ENCODE measurements at places on chromosomes 12 and 14.

- no peak for DNase-seq
These were observed 73.6 kb downstream of the RFLNA start for GRCh38 chr12:124368421-124369032.

GRCh38 chr14:65613131-65613650, 200.7 kb downstream of the FUT8 start:
- no peak for DNase-seq

- DNase-seq: peak; percentile 76
These were observed 5.9 kb upstream of the GDF11 start for GRCh38 chr12:55736780-55737580.

DNA sequence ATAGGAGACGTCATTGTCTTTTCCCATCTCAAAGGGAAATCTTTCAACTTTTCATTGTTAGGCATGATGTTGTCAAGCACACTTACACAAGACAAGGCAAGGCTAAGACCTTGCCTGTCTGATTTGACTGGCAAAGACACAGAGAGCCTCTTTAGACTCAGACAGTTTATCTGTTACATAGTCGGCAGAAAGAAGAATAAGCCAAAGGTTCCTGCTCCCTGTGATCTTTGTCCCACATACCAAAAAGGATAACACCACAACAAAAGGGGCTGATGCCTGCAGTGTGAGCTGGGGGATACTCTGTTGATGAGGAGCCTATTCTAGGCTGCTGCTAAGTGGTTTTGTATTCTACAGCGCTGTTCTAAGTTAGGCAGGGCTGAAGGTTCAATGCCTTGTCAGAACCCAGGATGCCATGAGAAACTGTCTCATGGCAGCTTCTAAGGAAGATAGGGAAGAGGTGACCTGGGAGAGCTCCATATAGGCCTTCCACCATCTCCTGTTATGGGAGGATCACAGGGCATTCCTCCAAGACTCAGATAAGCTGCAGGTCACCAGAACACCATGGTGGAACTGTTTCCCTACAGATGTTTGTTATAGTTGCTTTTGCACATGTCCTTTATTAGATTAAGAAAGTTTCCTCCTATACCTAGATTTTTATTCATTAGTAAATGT, 12.7 kb downstream of the ERC1 start:
- DNase-seq: no peak

- no peak for DNase-seq
These were observed 126.0 kb upstream of the FKBP4 start for GRCh38 chr12:2668816-2669215.

DNA sequence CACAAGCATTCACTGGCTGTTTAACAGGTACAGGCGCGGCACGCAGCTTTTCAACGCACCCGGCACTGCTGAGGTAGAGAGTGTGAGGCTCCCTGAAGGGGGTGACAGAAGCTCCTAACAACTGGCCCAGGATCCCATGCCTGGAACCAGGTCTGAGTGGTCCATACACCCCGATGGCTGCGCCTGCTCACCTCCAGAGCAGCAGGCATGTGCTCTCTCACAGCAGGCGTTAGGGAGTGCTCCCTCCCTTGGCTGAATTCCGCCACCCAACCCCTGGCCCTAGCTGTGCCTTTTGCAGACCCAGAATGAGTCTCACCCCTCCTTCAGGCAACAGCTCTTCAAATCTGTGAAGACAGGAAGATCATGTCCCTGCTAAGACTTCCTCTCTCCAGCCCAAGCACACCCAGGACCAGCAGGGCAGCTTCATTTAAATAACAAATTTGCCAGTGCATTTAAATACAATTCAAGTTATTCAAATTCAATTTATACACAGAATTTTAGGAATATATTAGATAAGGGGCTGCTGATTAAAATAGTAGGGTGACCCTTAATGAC, 86.0 kb downstream of the SETD3 start:
- no peak for DNase-seq

DNA sequence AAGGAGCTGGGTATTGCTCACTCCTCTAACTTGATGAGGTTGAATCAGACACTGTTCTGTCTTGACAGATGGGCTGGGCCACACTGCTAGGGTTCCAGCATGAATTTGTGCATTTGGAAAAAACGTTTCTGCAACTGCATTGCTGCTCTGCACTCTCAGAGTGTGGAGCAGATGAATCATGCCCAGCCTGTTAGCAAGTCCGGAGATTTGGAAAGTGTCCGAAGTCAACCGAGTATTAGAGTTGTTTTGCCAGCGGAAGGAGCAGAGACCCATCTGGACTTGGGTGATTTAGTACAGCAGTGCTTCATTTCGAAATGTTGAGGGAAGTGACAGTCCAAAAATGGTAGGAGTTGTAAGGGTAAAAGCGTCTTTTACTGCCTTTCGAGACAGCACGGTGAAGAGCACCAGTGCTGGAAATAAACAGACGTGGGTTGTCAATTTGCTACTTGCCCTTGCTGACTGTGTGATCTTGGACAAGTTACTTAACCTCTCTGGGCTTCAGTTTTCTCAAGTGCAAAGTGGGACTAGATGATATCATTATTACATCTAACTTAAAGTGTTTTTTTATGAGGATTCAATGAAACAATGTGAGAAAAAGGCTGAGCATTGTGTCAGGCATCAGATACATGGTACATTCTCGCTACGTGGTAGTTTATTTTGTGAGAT, 139.5 kb downstream of the CHST11 start:
- DNase-seq: no peak

GRCh38 chr14:106831322-106831720, 1304.9 kb downstream of the TMEM121 start:
- peak; percentile 91 for DNase-seq

DNA sequence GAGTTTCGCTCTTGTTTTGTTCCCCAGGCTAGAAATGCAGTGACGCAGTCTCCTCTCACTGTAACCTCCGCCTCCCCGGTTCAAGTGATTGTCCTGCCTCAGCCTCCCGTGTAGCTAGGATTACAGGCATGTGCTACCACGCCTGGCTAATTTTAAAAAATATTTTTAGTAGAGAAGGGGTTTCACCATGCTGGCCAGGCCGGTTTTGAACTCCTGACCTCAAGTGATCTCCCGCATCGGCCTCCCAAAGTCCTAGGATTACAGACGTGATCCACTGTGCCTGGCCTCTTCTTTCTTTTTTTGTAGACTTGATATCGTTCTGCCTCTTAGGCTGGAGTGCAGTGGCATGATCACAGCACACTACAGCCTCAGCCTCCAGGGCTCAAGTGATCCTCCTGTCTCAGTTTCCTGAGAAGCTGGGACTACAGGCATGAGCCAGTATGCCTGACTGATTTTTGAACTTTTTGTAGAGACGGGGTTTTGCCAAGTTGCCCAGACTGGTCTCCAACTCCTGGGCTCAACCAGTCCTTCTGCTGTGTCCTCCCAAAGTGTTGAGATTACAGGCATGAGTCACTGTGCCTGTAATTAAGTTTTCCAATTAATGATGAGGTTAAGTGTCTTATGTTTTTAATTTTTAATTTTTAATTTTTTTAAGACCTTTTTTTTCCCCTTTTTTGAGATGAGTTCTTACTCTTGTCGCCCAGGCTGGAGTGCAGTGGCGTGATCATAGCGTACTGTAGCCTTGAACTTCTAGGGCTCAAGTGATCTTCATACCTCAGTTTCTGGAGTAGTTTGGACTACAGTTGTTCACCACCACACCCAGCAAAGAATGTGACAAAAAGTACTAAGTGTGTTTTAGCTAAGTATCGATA, 10.2 kb downstream of the RCOR1 start:
- DNase-seq: no peak

DNA sequence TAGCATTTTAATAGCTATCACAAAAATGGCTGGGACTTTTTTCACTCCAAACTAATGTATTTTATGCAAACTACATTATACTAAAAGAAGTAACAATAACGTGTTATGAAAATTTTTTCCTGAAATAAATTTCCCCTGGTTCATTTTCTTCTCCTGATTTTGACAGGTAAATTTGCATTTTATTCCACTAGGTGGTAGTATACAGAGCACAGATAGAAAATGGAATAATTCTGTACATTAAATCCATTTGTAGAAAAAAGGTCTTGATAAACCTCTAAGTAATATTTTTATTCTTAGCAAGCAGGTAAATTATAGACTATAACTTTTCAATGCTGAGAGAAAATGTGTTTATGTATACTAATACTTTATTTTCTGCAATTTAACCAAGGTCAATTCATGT, 96.5 kb downstream of the BCAT1 start:
- no peak for DNase-seq

GRCh38 chr12:89067421-89068187, 284.7 kb downstream of the DUSP6 start:
- no peak for DNase-seq

DNA sequence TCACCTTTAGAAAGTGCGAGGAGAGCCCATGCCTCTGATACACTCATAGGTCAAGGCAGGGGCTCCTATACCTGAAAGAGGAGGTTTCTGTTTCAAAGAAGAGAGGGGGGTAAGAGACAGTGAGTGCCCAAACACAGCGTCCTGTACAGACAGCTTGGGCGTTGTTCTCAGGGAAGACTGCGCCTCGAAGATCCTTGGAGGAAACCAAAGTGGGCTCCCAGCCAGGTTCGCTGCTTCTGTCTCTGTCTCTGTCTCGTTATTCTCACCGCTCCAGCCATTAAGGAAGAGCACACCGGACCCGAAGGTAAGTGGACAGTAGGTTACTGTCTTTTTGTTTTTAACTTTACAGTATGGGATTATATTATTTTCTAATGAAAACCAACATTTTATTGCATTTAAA, 5.8 kb upstream of the IFI27 start:
- DNase-seq: no peak
